Activated T-cell treated with anti-CD3 and anti-CD28 coated beads, Interleukin-2, amount 50 U/mL, for 72 hours (primary cell): ENCODE measurements at places on chromosomes 1 and 21. TPM values are rescaled to one million over a fixed set of nuclear protein-coding genes. Genes with fewer than 3 reads are reported as not detected.

- H3K4me3 ChIP-seq = no peak overlapping the region
- H3K36me3 ChIP-seq = no peaks in the 10 kb centered on the region
- no peak for DNase-seq
- no peak overlapping the region for H3K27ac ChIP-seq
Measured at GRCh38 chr1:26009796-26010447, 11.7 kb upstream of the EXTL1 start.

Gene RER1
- 160 TPM for total RNA-seq

GRCh38 chr1:41239988-41240610, 2.0 kb downstream of the SCMH1 start:
- peaks cover 23% of the 10 kb centered on the region for H3K4me1 ChIP-seq
- peak overlapping the region; percentile 80 for H3K27ac ChIP-seq
- DNase-seq = no peak

DNA sequence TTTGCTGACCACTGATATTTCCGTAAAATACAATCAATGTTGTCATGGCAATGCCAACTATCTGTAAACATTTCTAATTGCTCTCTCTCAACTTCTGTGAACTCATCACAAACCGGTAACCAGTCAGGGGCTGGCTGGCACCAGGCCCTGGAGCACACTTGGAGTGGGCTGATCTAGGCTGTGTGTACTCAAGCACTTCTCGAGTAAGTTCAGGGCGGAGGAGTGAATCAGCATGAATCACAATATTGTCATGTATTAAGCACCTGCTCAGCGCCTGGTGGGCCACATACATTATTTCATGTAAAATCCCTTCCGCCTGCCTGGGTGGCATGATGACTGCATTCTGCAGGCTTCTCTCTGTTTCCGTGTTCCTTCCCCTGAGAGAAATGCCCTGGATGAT, 212.4 kb downstream of the FOXD2 start:
- DNase-seq = no peak
- no peak overlapping the region for H3K4me3 ChIP-seq
- no peaks in the 10 kb centered on the region for H3K36me3 ChIP-seq
- no peak overlapping the region for H3K27ac ChIP-seq

- DNase-seq = no peak
- no peak overlapping the region for H3K4me3 ChIP-seq
- H3K27ac ChIP-seq = no peak overlapping the region
- H3K27me3 ChIP-seq = peaks cover 7% of the 10 kb centered on the region
- no peaks in the 10 kb centered on the region for H3K4me1 ChIP-seq
Measured at GRCh38 chr21:26948194-26948593, 18.7 kb downstream of the ADAMTS5 start.

DNA sequence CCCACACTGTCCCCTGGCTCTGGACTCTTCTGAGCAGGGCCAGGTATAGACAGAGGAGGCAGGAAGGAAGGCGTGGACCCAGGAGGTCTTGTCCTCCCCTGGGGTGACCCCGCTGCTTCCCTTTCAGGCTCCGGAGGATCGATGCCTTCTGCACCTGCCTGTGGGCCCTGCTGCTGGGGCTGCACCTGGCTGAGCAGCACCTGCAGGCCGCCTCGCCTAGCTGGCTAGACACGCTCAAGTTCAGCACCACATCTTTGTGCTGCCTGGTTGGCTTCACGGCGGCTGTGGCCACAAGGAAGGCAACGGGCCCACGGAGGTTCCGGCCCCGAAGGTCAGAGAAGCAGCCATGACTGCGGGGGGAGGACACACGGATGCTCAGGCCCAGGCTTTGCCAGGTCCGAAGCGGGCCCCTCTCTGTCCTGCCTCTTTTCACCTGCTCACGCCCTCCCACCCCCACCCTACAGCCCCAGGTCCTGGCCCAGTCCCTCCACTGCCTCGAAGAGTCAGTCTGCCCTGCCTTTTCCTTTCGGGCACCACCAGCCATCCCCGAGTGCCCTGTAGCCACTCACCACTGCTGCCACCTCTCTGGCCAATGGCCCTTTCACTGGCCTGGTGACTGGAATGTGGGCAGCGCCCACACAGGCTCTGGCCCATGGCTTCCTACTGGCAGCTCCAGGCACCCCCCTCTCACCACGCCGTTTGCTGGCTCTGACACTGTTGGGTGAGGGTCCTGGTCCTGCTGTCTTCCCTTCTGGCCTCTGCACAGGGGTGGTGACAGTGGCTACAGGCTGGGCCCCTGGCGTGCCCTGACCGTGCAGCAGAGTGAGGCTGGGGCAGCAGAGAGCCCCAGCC, 13.5 kb downstream of the TMEM201 start:
- no peak for DNase-seq
- no peaks in the 10 kb centered on the region for H3K36me3 ChIP-seq
- H3K27me3 ChIP-seq = no peaks in the 10 kb centered on the region
- no peaks in the 10 kb centered on the region for H3K4me1 ChIP-seq
- H3K27ac ChIP-seq = no peak overlapping the region
- H3K4me3 ChIP-seq = no peak overlapping the region

DNA sequence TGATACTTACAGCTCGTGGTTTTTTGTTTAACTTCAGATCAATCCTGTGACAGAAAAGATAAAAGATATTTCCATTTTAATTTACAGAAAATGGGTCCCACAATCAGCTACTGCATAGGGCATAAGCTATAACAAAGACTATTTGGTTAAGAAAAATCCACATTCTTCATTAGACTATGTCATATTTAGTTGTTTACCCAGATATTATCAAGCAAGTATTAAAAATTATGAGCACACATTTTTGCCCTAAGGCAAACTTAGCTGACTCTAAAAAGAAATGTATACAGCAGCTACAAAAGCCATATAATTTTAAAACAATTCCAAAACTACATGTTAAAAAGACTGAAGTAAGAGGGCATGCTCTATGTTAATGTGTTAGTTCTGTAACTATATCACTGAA, 18.7 kb downstream of the MEAF6 start:
- H3K4me1 ChIP-seq = peaks cover 24% of the 10 kb centered on the region
- peaks cover 22% of the 10 kb centered on the region for H3K36me3 ChIP-seq
- H3K27ac ChIP-seq = peak overlapping the region; percentile 33

DNA sequence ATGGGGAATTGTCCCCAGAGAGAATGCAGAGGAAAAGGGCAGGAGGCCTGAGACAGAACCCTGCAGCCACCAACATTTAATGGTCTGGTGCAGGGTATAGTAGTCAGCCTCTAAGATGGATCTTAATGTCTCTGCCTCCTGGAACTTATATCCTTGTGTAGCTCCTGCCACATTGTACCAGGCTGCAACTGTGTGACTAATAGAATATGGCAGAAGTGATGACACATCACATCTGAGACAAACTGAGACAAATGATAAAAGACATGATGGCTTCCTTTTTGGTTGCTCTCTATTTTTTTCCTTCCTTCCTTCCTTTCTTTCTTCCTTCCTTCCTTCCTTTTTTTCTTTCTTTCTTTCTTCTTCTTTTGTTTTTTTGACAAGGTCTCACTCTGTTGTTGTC, 37.1 kb upstream of the CYP4B1 start:
- H3K27me3 ChIP-seq = peaks cover 69% of the 10 kb centered on the region
- no peak overlapping the region for H3K27ac ChIP-seq
- H3K4me1 ChIP-seq = no peaks in the 10 kb centered on the region
- no peak overlapping the region for H3K4me3 ChIP-seq
- no peaks in the 10 kb centered on the region for H3K36me3 ChIP-seq

- DNase-seq = no peak
- H3K4me1 ChIP-seq = peaks cover 40% of the 10 kb centered on the region
- no peak overlapping the region for H3K27ac ChIP-seq
Measured at GRCh38 chr21:42522271-42522670, 8.6 kb downstream of the SLC37A1 start.

- no peaks in the 10 kb centered on the region for H3K27me3 ChIP-seq
- no peak overlapping the region for H3K4me3 ChIP-seq
- H3K27ac ChIP-seq = no peak overlapping the region
- H3K36me3 ChIP-seq = no peaks in the 10 kb centered on the region
- no peaks in the 10 kb centered on the region for H3K4me1 ChIP-seq
- DNase-seq = no peak
Measured at GRCh38 chr1:118488787-118489186, 303.8 kb upstream of the SPAG17 start.

Gene WDR64
- total RNA-seq = not detected

DNA sequence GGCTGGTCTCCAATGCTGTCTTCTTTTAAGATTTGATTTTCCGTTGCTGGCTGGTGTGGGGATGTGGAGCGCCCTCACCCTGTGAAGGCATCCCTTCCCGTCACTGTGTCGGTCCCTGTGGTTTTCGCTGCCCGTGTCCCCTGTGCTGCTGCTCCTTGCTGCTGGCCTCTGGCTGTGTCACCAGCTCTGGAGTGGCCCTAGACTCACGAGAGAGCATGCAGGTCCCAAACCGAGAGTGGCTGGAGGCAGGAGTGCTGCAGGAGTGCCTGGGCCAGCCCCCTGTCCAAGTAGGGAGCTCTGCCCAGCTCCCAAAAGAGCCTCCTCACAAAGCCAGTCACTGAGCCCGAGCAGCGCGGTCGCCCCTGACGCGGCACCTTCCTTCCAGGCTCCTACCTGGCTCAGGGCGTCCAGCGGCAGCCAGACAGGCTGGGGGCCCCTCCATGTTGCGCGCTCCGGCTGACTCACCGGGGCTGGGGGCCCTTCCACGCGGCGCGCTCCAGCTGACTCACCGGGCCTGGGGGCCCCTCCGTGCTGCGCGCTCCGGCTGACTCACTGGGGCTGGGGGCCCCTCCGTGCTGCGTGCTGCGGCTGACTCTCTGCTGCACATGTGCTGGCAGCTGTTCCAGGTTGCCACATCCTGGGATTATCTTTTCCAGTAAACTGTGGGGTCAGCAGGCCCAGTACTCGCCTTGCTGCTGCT, 106.7 kb upstream of the COL6A1 start:
- H3K27me3 ChIP-seq = no peaks in the 10 kb centered on the region
- no peaks in the 10 kb centered on the region for H3K36me3 ChIP-seq
- no peak for DNase-seq
- peaks cover 5% of the 10 kb centered on the region for H3K4me1 ChIP-seq
- no peak overlapping the region for H3K4me3 ChIP-seq

DNA sequence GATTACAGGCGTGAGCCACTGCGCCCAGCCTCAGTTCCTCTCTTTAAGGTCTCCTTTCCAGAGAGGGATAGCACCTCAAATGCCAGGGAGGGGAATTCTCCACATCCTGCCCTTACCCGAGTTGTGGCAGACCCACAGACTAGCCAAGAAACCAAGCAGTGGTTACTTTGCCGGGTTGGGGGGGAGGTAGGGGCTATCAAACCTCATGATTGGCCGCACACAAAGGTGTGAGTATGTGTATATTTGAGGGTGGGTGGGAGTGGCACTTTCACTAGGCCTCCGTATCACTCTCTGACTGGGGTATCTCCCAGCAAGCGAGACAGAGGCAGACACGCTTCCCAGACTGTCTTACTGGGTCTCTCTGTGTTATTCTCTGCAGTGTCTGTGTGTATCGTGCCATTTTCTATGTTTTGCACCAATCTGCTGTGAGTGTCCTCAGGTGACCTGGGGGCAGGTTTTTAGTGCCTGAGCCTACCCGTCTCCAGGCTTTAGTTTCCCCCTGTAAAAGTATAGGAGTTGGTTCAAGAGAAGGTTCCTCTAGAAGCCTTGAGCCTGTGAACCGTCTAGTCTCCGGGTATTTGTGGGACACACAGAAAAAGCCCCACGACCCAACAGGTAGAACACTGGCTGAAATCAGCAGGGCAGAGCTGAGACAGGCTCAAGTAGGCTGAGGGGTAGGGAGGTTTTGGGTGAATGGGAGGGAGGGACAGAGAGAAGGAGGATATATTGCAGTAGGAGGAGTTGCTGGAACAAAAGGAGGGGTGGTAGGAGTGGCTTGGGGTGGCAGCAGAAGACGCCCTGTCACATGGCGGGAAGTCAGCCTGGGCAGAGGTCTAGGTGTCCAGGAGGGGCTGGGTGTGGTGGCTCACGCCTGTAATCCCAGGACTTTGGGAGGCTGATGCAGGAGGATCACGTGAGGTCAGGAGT, 10.3 kb downstream of the LMNA start:
- peak overlapping the region; percentile 71 for H3K4me3 ChIP-seq
- H3K36me3 ChIP-seq = peaks cover 1% of the 10 kb centered on the region
- DNase-seq = peak; percentile 43
- H3K27me3 ChIP-seq = peaks cover 13% of the 10 kb centered on the region
- H3K27ac ChIP-seq = peak overlapping the region; percentile 83

DNA sequence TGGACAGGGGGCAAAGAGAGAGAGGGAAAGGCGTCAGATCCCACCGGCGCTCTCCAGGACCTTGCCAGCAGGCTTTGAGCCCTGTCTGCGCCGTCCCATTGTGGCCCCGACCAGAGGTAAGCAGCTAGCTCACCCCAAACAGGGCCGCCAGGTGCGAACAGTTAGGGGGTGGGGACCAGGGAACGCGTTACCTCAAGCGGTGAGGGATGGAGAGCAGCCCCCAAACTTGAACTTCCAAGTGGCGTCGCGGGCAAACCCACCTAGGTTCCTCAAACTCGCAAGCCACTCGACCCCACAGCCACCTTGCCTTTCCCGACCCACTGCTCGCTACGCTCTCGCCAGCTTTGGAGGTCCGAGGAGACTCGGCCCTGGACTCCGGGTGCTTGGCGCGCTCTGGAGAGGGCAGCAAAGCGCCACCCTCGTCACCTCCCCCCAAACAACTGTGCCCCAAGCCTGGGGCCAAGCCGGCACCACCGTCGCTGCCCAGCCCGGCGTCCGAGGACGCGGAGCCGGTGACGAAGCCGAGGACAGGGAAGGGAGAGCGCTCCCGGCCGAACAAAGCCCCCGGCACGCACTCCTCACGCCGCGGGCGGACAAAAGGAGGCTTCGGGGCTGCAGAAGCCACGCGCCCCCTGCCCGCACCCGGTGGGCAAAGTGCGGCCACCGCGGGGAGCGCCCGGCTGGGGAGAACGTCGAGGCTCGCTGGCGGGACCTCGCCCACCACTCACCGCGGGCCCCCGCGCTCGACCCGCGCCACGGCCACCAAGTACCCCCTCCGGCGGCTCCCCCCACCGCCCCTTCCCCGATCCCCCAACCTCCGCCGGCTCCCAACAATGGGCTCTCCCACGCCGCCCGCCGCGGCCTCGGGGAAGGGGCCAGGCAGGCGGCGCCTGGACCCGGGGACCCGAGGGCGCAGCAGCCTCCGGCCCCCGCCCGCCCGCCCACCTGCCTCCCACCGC, 976 bp downstream of the SSBP3 start:
- peak overlapping the region; percentile 18 for H3K27ac ChIP-seq
- DNase-seq = peak; percentile 39
- peaks cover 9% of the 10 kb centered on the region for H3K36me3 ChIP-seq
- peaks cover 72% of the 10 kb centered on the region for H3K4me1 ChIP-seq
- peak overlapping the region; percentile 89 for H3K4me3 ChIP-seq

- no peak overlapping the region for H3K27ac ChIP-seq
- H3K4me3 ChIP-seq = no peak overlapping the region
- no peaks in the 10 kb centered on the region for H3K36me3 ChIP-seq
- H3K27me3 ChIP-seq = no peaks in the 10 kb centered on the region
- no peaks in the 10 kb centered on the region for H3K4me1 ChIP-seq
Measured at GRCh38 chr1:145696630-145696960, 10.6 kb downstream of the PDZK1 start.

DNA sequence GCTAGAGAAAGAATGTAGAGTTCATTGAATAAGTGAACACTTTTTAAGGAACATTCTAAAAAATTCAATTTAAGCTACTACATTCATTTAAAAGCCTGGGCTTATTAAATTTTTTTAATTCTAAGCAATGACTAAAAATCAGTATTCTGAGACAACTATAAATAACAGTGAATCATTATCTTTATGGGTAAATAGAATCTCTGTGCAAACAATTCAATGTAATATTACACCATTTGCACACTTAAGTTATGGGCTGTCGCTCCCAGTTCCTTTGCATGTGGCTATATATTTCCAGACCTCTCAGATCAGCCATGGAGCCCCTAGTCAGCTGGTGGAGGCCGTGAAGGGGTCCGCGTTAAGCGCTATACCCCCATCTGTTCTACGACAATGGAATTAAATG, 65.1 kb downstream of the KCNK1 start:
- DNase-seq = no peak
- H3K4me3 ChIP-seq = no peak overlapping the region
- no peak overlapping the region for H3K27ac ChIP-seq
- H3K4me1 ChIP-seq = no peaks in the 10 kb centered on the region
- peaks cover 1% of the 10 kb centered on the region for H3K27me3 ChIP-seq

- peak overlapping the region; percentile 91 for H3K4me3 ChIP-seq
- peak; percentile 87 for DNase-seq
Measured at GRCh38 chr1:234842726-234843641, 233.0 kb upstream of the IRF2BP2 start.
